ENCODE measurements at places on chromosomes 16 and 17.
A peak's percentile ranks its signal among the peaks of the same experiment; 100 is the strongest.

DNA sequence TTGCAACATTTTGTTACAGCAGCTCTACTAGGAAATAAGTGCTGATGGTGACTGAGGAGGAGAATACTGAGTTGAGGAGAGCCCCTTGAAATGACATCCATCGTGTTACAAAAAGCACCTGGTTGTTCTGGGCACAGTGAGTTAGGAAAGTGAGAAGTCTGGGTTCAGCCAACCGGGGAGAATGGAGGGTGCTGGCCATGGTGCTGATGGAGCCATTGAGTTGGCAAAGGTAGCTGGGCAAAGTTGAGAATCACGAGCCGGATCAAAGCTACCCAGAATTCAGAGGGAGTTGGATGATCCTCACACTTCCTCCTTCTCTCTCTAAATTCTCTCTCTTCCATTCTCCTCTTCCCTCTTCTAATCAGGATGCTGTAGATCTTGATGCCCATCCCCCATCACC lies 35.0 kb upstream of the ASIC2 start:
- no peak for DNase-seq

DNA sequence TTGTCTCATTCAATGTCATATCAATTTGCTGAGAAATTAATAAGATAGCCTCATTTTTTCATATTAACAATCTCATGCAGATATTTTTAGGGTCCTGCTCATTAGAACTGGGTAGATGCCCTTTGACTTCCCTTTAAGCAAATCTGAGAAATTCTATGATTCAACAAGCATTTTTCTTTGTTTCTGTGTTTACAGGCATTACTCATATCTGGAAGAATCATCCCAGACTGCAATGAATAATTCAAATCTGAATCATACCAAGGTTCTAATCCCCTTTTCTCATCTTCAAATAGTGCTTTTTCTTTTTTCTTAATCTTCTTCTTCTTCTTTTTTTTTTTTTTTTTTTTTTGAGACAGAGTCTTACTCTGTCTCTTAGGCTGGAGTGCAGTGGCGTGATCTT lies 69.2 kb upstream of the KIFC3 start:
- DNase-seq, result no peak

DNA sequence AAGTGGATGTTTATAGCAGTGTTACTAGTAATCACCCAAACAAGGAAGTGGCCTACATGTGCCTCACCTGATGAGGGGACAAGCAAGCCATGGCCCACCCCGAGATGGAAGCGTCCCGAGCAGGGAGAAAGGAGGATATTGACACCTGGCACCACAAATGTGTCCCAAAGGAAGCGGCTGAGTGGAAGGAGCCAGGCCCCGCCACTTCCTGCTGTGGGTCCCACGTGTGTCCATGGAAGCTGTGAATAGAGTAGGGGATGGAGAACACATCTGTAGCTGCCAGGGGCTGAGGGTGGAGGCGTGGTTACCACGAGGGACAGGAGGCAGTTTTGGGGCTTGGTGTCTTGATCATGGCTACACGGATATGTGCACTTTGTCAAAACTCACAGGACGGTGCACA lies 49.2 kb downstream of the KCNJ12 start:
- DNase-seq, result no peak

GRCh38 chr17:61464130-61464842 lies 12.1 kb downstream of the TBX4 start:
- DNase-seq, result no peak

DNA sequence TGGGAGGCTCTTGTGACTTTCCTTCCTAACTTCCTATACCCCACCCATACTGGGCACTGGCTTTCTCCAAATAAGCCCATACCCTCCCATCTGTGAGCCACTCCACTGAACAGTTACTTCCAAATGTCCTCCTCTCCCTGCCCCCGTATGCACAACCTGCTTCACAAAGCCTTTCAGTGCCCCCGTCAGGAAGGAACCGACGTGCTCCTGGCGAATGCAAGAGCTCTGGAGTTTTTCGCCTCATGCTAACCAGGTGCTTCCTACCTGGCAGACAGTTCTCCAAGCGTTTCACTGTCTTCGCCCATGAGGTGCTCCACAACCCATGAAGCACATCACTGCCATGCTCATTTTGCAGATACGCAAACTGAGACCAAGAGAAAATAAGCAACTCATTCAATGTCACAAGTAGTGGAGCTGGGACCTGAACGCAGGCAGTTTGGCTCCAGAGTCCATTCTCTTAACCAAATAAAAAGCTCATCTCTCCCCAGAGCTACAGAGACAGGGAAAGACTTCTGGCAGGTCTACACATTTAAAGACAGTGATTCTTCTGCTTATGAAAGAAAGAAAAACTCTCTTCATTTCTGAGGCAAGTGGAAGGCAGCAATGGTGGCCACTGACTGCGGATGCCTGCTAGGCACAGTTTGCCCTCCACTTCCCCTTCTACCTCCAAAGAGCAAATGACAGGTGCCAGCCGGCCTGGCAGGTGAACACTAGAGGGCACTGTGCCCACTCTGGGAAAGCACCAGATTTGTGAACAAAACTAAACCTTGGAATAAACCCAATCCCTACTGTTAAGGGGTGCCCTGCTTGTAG lies 23.8 kb downstream of the SPHK1 start:
- DNase-seq, result peak; percentile 63
